ENCODE measurements at places on chromosomes 5 and 9.

GRCh38 chr5:143188083-143188482, 215.4 kb downstream of the NR3C1 start:
- DNase-seq = no peak

GRCh38 chr5:26903469-26903868, 134.9 kb downstream of the CDH9 start:
- no peak for DNase-seq

DNA sequence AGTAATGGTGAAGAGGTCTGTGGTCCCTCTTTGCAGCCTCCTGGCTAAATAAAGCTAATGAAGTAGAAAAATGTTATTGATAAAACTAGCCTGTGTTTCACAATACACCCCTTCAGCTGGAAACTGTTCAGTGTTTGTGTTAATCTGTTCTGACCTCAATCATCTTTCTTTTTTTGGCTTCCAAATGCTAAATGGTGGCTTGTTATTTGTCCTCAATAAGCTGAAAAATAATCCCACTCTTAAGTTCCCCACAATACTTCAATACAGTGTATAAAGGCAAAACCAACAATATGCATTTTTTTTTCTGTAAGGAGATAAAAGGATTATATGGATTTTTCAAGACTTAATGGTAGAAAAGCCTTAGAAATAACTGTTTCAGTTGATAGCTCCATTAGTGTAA, 560.5 kb downstream of the TUSC1 start:
- DNase-seq = no peak

GRCh38 chr9:17509151-17509550, 69.7 kb upstream of the SH3GL2 start:
- DNase-seq = no peak

- DNase-seq = no peak
These were observed 21.4 kb downstream of the SPZ1 start for GRCh38 chr5:80341016-80341775.
